ENCODE measurements at places on chromosomes 12 and 14.
A peak's percentile ranks its signal among the peaks of the same experiment; 100 is the strongest.

- no peak for DNase-seq
Observed at GRCh38 chr14:95679998-95680735, 6.1 kb upstream of the TCL1B start.

DNA sequence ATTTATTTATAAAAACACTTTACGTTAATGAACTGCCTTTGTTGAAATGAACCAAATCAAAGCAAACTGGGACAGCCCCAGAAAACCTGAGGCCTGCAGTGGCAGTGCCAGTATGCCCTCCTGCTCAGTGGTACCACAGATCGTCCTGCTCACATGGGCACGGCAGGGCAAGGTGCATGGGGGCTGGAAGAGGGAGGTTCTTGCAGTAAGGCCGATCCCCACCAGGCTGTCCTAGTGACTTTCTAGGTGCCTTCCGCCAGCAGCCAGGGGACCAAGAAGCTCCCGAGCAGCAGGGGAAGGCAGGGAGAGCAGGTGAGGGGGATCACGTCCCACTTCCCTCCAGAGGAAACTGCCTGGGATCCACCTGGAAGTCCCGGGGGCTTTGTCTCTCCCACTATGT lies 63.9 kb downstream of the TESC start:
- DNase-seq, result no peak

- no peak for DNase-seq
Observed at GRCh38 chr12:101928556-101928955, 51.2 kb downstream of the DRAM1 start.

- peak; percentile 60 for DNase-seq
Observed at GRCh38 chr12:26633591-26634210, 199.3 kb downstream of the ITPR2 start.

DNA sequence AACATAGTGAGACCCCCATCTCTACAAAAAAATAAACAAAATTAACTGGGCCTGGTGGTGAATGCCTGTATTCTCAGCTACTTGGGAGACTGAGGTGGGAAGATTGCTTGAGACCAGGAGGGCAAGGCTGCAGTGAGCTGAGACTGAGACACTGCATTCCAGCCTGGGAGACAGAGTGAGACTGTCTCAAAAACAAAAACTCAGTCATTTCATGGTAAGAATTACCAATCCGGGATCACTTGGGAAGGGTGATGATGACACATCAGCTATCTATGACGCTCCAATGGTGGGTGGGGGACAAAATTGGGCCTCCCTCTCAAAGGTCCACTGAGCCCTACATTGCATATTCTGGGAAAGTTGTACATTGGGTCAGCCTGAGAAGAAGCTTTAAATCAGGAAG lies 47.7 kb downstream of the SERPINA3 start:
- DNase-seq, result no peak

GRCh38 chr12:71092290-71092689 lies 65.5 kb downstream of the TSPAN8 start:
- DNase-seq, result no peak

Data from AG20443 (cell line).